ENCODE measurements at places on chromosomes 13 and 19.

GRCh38 chr13:35994131-35994966 lies 136.8 kb downstream of the DCLK1 start:
- DNase-seq, result no peak

DNA sequence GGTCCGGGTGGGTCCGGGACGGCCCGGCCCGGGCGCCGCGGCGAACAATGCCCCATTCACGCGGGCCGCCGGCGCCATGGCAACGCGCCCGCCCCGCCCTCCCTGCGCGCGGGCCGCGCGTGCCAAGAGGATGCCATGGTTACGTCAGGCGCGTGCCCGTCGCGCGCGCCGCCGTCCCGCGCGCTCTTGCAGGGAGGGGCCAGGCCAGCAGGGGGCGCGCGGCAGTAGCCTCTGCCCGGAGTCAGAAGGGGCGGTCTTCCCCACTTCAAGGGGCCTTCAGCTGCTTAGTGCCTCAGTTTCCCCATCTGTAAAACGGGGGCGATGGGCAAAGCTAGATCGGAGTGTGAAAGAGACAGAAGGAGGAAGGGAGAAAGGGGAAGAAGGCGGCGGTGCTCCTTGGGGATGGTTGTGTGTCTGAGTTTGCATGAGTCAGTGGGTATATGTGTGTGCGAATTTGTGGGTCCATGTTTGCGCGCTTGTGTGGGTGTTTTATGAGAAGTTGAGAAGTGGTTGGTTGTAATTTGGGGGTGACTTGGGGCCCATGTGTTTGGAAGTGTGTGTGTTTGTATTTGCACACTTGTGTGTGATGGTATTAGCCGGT lies 11.6 kb upstream of the NFIX start:
- peak; percentile 71 for DNase-seq

GRCh38 chr13:76245920-76246319 lies 609.8 kb downstream of the LMO7 start:
- DNase-seq, result no peak

DNA sequence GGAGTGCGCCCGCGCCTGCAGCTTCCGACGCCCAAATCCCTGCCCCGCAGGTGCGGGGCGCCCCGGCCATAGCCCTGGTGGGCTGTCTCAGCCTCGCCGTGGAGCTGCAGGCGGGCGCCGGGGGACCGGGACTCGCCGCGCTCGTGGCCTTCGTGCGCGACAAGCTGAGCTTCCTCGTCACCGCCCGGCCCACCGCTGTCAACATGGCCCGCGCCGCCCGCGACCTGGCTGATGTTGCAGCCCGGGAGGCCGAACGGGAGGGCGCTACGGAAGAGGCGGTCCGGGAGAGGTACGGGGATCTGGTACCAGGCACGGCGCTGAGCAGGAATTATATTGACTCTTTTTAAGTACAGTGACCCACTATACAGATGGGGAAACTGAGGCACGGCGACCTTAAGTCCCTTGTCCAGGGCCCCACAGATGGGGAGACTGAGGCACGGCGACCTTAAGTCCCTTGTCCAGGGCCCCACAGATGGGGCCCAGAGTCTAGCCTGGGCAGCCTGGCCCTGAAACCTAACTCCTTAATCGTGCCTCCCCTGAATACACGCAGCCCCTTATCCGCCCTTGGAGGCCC lies 586 bp downstream of the MRI1 start:
- DNase-seq, result no peak

DNA sequence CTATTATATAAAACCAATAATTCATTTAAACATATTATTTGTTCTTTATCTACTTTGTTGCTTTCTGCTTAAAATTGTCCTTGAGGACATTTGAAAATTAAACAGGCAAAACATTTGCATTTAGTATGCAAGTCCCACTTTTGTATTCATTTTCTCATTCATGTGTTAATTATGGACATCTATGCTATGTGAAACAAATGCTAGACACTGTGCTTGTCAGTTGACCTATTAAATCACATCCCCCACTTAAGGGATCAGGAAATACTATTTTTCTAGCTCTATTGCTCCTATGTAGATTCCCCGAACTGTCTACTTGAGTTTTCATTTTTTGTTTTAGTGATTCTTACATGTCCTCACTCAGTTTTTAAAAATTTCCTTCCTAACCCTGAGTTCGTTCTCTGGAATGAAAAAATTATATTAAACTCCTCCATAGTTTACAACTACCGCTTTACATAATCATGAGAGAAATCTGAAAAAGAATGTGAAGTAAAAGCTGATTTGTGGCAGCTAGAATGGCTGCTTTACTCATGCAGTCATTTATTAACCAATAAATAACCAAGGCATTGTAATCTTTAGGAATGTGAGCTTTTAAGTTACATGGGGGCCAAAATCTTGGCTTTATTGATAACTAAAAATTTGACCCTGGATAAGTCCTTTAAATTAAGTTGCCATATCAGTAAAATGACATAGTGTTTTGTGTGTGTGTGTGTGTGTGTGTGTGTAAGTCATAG lies 188.5 kb downstream of the LIG4 start:
- no peak for DNase-seq

GRCh38 chr13:29758531-29759114 lies 91.8 kb downstream of the UBL3 start:
- DNase-seq, result peak; percentile 5

DNA sequence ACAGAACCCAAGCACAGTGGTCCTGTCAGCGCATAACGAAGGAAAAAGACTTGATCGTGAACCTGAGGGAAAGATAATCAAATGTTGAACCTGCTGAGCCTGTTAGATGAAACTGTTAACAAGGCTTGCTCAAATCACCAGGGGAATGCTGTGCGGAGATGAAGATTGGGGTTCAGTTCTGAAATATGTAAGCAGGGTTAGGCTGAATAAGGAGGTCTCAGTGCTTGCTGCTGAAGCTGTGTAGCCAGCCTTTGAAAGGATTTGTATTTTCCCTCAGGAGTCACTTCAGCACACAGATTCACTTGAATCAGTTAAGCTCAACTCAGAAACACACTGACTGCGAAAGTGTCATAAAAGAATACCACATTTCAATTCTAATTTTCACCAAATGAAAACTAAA lies 793.5 kb downstream of the OLFM4 start:
- no peak for DNase-seq

- DNase-seq, result no peak
These were observed 5.8 kb downstream of the PPP6R1 start for GRCh38 chr19:55252760-55253663.

GRCh38 chr13:33932769-33933406 lies 114.9 kb downstream of the RFC3 start:
- DNase-seq, result no peak

GRCh38 chr19:56474308-56474707 lies 2.8 kb downstream of the ZNF667 start:
- no peak for DNase-seq

- no peak for DNase-seq
These were observed 727.1 kb upstream of the KLHL1 start for GRCh38 chr13:70835371-70835770.

- no peak for DNase-seq
These were observed 35.0 kb upstream of the ALOX5AP start for GRCh38 chr13:30700364-30700763.

DNA sequence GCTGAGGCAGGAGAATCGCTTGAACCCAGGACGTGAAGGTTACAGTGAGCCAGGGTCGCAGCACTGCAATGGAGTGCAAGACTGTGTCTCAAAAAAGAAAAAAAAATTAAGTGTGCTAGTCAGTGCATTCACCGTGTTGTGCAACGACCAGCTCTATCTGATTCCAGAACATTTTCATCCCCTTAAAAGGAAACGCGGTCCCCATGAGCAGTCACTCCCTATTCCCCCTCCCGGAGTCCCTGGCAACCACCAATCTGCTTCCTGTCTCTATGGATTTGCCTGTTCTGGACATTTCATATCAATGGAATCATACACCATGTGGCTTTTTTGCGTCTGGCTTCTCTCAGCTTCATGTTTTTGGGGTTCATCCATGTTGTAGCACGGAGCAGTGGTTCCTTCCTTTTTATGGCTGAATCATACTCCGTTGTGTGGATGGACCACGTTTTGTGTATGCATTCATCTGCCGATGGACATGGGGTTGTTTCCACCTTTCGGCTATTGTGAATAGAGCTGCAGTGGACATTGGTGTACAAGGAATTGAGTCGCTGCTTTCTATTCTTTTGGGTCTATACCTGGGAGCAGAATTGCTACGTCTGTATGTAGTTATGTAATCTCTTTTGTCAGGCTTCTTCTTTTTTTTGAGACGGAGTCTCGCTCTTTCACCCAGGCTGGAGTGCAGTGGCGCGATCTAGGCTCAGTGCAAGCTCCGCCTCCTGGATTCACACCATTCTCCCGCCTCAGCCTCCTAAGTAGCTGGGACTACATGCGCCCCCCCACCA lies 19.8 kb downstream of the MYO9B start:
- no peak for DNase-seq

- no peak for DNase-seq
These were observed 37.6 kb upstream of the RNF113B start for GRCh38 chr13:98214707-98215106.

Measured in stimulated activated CD8-positive, alpha-beta memory T cell treated with anti-CD3 and anti-CD28 coated beads, Interleukin-7, amount 100 ng/mL, for 1 hour (primary cell).